ENCODE measurements at places on chromosomes 6 and 20. TPM values are rescaled to one million over a fixed set of nuclear protein-coding genes. Genes with fewer than 3 reads are reported as not detected.

The INSM1 gene
- not detected for total RNA-seq

The REM1 gene
- total RNA-seq = not detected

The HCK gene
- total RNA-seq = not detected

The POM121L2 gene
- total RNA-seq = not detected

DNA sequence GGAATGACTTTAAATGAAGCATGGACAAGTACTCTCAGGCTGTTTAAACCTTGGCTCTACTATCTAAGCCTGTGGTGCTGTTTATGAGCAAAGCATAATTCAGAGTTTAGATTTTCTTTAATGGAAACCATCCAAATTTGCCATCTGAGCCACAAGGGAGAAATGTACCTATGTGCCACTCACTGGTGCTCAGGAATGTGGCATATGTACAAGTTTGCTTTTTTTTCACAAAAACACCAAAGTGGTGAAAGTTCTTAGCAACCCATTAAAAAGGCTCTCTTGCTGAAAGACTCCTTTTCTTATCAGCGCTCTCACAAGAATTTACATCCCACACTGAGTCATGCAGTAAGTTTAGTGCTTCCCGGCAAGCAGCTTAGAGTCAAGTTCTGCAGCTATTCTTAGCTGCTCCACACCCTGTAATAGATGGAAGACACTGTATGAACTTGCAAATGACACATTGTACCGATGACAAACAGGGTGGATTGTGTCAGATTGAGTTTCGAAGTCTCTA, 57.3 kb upstream of the MLIP start:
- DNase-seq = peak; percentile 81

DNA sequence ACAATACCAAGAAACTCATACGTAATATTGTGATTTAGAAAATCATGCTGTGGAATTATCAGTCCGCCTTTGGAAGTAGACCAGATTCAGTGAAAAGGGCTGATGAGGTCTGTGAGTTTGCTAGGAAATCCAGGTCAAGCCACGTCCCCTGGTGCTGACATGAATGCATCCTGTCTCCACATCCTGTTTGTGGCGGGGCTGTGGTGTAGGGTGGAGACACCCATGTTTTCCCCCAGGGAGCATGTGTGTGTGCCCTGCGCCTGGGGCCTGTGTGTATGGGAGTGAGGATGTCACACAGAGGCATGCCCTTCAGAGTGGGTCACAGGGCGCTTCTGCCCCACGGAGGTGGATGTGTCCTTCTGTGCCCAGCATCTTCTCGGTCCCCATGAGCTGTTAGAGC, 109.1 kb downstream of the SASH1 start:
- no peak for DNase-seq

- no peak for DNase-seq
Measured at GRCh38 chr6:106849676-106850332, 124.7 kb downstream of the CD24 start.

DNA sequence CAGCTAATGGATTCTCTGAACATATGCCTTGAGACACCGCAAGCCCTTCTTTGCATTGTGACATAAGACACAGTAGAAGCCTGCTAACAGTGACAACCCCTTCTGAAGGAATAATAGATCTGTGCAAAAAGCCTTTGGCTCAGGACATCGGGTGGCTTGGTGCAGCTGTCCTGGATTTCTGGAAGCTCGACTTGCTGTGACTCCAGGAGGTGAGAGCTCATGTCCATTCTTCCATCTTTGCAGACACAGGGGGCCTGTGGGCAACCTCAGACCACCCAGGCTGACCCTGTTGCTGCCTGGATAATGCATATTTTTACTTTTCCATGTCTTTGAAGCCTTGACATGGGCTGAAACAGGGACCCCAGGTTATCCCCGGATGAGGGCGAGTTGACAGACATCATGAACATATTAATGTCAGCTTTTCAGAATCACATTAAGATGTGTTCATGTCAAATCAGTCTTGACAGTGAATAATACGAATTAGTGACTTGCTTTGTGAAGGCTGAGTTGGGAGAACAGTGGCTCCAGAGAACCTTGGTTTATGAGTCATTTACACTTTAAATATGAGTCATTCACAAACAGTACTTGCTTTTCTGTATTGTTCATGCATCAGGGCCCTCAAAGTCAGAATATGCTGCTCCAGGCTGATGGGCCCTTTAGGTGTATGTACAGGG, 66.8 kb upstream of the IYD start:
- peak; percentile 97 for DNase-seq

DNA sequence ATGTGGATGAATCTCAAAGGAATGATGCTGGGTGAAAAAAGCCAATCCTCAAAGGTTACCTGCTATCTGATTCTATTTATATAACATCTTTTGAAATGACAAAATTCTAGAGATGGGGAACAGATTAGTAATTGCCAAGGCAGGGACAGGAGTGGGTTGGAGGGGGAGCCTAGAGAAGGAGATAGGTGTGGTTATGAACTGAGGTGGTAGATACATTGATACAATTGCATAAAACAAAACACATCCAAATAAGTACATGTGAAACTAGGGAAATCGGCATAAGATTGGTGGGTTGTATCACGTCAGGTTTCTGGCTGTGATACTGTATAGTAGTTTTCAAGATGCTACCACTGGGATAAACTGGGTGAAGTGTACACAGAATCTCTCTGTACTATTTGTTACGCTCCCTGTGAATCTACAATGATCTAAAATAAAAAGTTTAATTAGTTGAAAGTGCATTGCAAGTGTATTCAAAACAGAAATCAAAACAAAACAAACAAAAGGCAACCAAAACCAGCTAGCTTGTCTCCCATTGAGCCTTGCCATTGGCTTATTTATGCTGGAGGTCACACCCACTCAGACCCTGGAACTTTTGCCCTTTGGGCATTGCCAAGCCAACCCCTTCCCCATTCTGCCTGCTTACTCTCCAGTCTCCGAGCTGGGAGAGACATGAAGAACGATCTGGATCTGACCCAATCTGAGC, 27.8 kb downstream of the PPP1R16B start:
- no peak for DNase-seq

- DNase-seq = no peak
Measured at GRCh38 chr6:137900815-137901214, 33.8 kb downstream of the TNFAIP3 start.
